ENCODE measurements at places on chromosomes 7 and 10. TPM values are rescaled to one million over a fixed set of nuclear protein-coding genes. Genes with fewer than 3 reads are reported as not detected.

Gene DPP6
- total RNA-seq = 0.19 TPM

Gene UNCX
- not detected for total RNA-seq

Gene TUBB8
- not detected for total RNA-seq

Gene GRM8
- total RNA-seq = 0.22 TPM

Gene CPN1
- total RNA-seq = not detected

Gene SYT15
- total RNA-seq = 3.2 TPM

Gene TUBAL3
- not detected for total RNA-seq

Gene ECHS1
- 224 TPM for total RNA-seq

Gene MRPS16
- total RNA-seq = 106 TPM

Gene WDR86
- total RNA-seq = 0.41 TPM

Gene NAPEPLD
- total RNA-seq = 13.1 TPM

Gene RBP3
- not detected for total RNA-seq

Gene MMP21
- total RNA-seq = not detected

Gene METTL27
- 0.27 TPM for total RNA-seq

Gene ATOH7
- not detected for total RNA-seq

Gene NODAL
- not detected for total RNA-seq

Gene C10orf67
- total RNA-seq = 0.51 TPM

Gene COL28A1
- 5.6 TPM for total RNA-seq

Gene GALNT17
- total RNA-seq = 78.1 TPM

Gene BRAF
- 16.8 TPM for total RNA-seq

Gene ABCB4
- 4.4 TPM for total RNA-seq

Gene ANKRD30A
- total RNA-seq = not detected

Gene OR2A42
- not detected for total RNA-seq

Gene CHST3
- total RNA-seq = 18.1 TPM

Gene INSYN2A
- not detected for total RNA-seq

Gene GPR85
- total RNA-seq = 0.62 TPM

Gene RADIL
- 3.9 TPM for total RNA-seq

Gene SLC29A4
- 4.0 TPM for total RNA-seq

Gene MCM10
- total RNA-seq = 0.62 TPM

Gene PTPN20
- 14.3 TPM for total RNA-seq

Gene OR2A5
- not detected for total RNA-seq

Gene LIPF
- total RNA-seq = not detected

Gene FAM25A
- not detected for total RNA-seq

Gene SPDYE18
- total RNA-seq = 0.41 TPM

Gene BAG3
- total RNA-seq = 152 TPM

Gene CASTOR2
- total RNA-seq = 31.3 TPM

Gene GLI3
- 3.9 TPM for total RNA-seq

Gene CCL24
- not detected for total RNA-seq

Gene CNPY1
- not detected for total RNA-seq

Gene DDX21
- 19.6 TPM for total RNA-seq

Gene AGAP9
- total RNA-seq = 1.7 TPM

Gene UPK3B
- 0.54 TPM for total RNA-seq

Gene NEBL
- 666 TPM for total RNA-seq

Gene DNAH11
- total RNA-seq = 0.08 TPM

Gene NCF1
- total RNA-seq = 4.2 TPM

Gene OPALIN
- not detected for total RNA-seq

Gene EN2
- 0.11 TPM for total RNA-seq

Measured in Right ventricle myocardium inferior (tissue), 1 donor.